ENCODE measurements at places on chromosomes 12 and 14. TPM values are rescaled to one million over a fixed set of nuclear protein-coding genes. Genes with fewer than 3 reads are reported as not detected.

Gene SLC17A8
- not detected for total RNA-seq

Gene FITM1
- 0.39 TPM for total RNA-seq

Gene LRCOL1
- total RNA-seq: not detected

Gene VRTN
- total RNA-seq: not detected

Gene GPR84
- not detected for total RNA-seq

Gene RNASE1
- total RNA-seq: 0.39 TPM

Gene RTN1
- total RNA-seq: not detected

Gene P2RX2
- total RNA-seq: not detected

Gene PTGDR
- total RNA-seq: not detected

Measured in placental epithelial cell (primary cell).